Endothelial cell of umbilical vein (primary cell): ENCODE measurements at places on chromosomes 2 and 18. TPM values are rescaled to one million over a fixed set of nuclear protein-coding genes. Genes with fewer than 3 reads are reported as not detected.

- no peak for DNase-seq
Measured at GRCh38 chr2:218089259-218089658, 20.2 kb downstream of the RUFY4 start.

DNA sequence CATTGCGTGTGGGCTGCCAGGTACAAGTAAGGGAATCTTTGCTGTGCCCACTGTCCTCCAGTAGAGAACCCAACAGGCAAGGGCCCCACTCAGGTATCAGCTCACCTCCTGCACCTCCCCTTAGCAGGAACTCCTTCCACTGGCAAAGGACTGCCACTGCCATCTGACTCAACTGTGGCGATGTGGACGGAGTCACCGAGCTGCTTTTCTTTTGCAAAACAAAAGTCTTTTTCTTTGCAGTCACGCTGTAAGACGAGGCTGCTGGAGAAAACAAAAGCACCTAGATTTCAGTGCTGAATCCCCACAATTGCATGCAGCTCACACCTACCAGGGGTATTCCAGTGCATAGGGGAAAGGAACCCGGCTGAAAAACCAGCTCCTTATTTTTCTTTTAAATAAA, 7.9 kb downstream of the MTERF4 start:
- DNase-seq, result no peak

DNA sequence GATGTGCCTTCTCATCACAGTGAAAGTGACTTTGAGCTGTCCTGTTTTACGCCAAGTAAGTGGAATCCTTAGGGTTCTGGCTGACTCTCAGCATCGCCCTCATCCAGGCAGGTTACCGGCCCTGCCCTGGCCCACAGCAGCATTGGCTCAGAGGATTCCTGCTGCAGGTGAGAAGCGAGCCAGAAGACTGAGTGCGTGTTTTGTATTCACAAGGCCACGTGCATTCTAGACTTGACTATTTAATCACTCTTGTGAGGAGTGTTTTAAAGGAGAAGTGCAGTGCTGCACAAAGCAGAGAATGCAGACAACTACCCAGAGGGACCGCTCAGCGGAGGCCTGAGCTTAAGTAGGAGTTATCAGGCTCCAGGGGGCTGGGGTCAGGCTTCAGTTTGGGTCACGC, 48.3 kb downstream of the LAMA3 start:
- no peak for DNase-seq

GRCh38 chr2:67948506-67948905, 114.3 kb downstream of the C1D start:
- no peak for DNase-seq

DNA sequence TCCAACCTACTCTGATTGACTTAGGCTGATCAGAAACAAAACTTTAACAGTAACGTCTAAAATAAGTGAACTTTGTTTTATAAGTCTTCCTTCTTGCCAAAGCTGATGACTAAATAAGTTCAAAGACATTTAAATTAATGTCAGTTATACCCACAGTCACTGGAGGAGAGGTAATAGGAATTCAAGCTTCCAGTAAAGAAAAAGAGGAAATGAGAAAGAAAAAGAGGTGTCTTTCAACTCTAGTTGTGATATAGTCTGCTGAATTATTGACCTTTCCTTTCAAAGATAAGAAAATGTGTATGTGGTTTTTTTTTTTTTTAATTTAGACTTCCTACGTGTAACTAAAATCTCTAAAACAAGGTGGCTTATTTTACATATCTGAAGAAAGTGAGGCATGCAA, 191.5 kb downstream of the SLC8A1 start:
- DNase-seq, result no peak

Gene SPATA3
- polyA plus RNA-seq, result not detected in 2 replicates
